ENCODE measurements at places on chromosomes 1 and 21. TPM values are rescaled to one million over a fixed set of nuclear protein-coding genes. Genes with fewer than 3 reads are reported as not detected.

GRCh38 chr21:38984568-38984967 lies 178.8 kb downstream of the ETS2 start:
- no peak overlapping the region for H3K4me3 ChIP-seq
- DNase-seq, result no peak
- peaks cover 4% of the 10 kb centered on the region for H3K27me3 ChIP-seq
- H3K4me1 ChIP-seq, result peaks cover 53% of the 10 kb centered on the region

DNA sequence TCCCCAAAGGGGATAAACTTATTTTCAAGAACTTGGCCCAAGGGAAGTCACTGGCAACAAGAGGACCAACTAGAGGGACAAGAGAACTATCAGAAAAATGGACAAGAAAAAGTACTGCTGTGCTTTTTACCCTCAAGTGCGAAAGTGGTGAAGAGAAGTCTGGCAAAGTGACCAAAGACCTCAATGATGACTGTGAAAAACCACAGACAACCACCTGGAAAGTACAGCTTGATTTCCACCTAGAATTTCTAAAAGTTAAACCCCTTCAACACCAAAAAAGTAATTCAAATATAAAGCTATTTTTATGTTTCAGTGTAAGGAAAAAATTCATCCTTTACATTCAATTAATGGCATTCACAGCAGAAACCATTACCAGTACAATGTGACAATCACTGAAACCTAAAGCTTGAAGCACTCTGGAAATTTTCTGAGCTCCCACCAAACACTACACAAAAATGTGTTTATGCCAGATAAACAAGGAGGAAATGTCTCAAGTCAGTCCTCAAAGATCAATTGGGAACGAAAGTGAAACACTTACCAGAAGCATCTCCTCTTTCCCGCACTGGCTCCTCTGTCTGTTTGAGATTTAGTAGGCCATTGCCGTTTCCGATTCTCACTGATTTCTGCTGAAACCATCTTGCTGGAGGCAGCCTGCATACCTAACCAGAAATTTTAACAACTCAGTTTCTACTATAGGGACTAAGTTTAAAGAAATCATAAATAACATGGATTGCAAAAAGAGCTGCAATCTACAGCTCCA lies 8.3 kb downstream of the SDE2 start:
- no peaks in the 10 kb centered on the region for H3K27me3 ChIP-seq
- peaks cover 34% of the 10 kb centered on the region for H3K4me1 ChIP-seq
- DNase-seq, result peak; percentile 22
- H3K4me3 ChIP-seq, result peak overlapping the region; percentile 9

DNA sequence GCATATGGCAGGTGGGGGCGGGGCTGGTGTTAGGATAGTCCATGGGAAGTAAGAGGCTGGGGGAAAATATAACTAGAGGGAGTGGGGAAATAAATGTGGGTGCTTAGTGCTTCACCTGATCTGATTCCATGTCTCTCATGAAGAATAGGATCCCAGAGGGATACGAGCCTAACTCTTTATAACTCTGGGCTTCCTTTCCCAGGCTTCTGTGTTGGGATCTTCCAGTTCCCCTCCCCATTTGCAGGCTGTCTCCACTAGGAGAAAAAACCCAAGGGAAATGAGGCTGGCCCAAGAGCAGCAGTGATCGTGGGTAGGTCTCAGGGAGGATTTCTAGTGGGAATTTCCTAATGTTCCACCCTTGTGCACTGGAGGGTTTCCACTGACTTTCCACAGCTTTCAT lies 1.6 kb downstream of the KCNJ9 start:
- H3K4me3 ChIP-seq, result peak overlapping the region; percentile 48
- no peak for DNase-seq
- peaks cover 14% of the 10 kb centered on the region for H3K4me1 ChIP-seq
- peaks cover 43% of the 10 kb centered on the region for H3K27me3 ChIP-seq

DNA sequence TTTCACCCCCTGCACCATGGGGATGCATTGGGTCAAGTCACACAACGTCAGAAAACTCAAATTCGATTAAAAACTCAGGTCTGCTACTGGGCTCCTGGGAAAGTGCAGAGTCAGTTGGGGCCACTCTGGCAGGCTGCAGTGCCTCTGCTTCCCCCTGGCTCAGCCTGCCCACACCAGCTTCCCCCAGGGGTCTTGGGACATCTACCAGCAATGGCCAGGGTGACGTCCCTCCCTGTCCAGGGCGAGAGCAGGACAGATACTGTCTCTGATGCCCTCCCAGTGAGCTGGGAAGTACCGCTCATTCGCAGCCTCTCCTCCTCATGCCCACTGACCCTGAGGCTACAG lies 106.2 kb upstream of the COL6A1 start:
- H3K4me1 ChIP-seq, result peaks cover 6% of the 10 kb centered on the region
- no peak overlapping the region for H3K27ac ChIP-seq
- H3K27me3 ChIP-seq, result peaks cover 1% of the 10 kb centered on the region
- no peak for DNase-seq
- no peaks in the 10 kb centered on the region for H3K36me3 ChIP-seq

Gene ADGRL4
- not detected for total RNA-seq

Gene TFF2
- total RNA-seq, result not detected

Measured in activated CD4-positive, alpha-beta T cell treated with anti-CD3 and anti-CD28 coated beads, Interleukin-2, amount 10 ng/mL, durations not matched to agents 7 days and 5 days (primary cell).